Testis (tissue), 5 donors: ENCODE measurements at places on chromosomes 7 and 10. TPM values are rescaled to one million over a fixed set of nuclear protein-coding genes. Genes with fewer than 3 reads are reported as not detected.

GRCh38 chr7:7228472-7228871, 46.1 kb downstream of the C1GALT1 start:
- DNase-seq = no peak

- no peak for DNase-seq
Measured at GRCh38 chr10:101079874-101080273, 18.1 kb downstream of the KAZALD1 start.

DNA sequence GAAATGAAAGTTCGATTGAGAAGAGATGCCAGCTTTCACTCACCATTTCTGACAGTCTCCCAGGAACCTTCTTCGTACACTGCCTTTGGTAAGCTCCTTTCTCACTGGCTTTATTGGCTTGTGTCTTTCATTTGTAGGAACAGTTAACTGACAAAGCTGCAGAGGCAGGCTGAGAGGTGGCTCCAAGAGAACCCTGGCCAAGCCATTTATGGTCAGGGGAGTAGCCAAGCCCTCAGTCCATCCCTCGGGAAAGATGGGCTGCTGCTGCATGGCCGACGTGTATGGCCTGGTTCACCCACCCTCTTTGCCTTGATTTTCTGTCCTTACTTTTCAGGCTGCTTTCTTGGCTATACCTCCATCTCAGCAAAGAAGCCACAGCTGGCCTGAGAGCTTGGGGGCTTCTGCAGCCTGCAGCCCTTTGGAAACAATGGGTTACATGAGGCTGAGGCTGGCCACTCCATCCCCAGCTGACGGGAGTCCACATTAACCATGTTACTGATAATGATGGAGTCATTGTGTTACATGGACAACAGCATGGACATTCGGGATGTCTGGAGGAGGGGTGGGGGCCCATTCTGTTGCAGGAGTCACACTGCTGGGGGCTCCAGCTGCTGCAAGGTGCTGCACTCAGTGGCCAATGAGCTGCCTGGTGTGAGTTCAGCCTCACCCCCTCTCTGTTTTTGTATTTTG, at the start of gene OPALIN:
TSS of gene OPALIN (minus strand) at position 152 of the 690 bp plus-strand sequence. CDS start at position 46, 106 bp downstream.
- no peak for DNase-seq

DNA sequence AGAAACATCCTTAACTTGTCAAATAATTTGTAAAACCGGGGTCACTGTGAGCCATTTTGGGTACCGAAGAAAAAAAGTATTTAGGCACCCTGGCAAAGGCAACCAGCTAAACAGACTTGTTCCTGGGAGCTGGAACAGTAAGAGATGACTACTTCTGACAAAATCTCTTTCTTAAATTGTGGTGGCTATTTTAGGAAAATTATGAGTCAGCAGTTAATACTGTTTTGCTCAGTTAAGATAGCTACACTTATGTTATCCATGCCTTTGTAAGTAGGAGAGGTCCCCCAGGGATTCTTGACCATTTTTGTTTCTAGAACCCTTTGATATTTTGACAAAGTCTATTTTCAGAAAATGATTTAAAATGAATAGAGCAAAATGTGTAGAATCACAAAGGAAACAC, 68.7 kb downstream of the TAX1BP1 start:
- no peak for DNase-seq

DNA sequence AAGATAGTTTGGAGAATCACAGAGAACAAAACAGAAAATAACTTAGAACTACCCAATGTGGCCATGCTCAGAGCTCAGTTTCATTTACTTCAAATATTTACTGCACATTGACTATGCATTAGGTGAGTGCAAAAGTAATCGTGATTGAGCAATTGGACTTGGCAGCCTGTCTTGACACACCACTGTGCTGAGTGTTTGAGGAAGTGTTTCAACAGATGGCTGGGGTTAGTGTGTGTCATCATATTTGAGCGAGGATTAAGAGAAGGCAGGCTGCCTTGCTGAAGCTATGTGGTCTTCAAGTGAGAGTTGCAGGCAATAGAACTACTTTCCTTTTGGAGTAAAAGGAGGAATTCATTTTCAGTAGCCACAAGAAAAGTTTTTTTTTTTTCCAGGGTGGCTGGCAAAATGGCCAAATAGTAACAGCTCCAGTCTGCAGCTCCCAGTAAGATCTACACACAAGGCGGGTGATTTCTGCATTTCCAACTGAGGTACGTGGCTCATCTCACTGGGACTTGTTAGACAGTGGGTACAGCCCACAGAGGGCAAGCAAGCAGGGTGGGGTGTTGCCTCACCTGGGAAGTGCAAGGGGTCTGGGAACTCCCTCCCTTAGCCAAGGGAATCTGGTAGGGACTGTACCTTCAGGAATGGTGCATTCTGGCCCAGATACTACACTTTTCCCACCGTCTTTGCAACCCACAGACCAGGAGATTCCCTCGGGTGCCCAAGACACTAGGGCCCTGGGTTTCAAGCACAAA, 37.6 kb downstream of the AKR1C4 start:
- peak; percentile 16 for DNase-seq

- DNase-seq = no peak
Measured at GRCh38 chr7:47780555-47780954, 167.7 kb downstream of the PKD1L1 start.

- no peak for DNase-seq
Measured at GRCh38 chr7:39810204-39810642, 139.8 kb upstream of the CDK13 start.

- DNase-seq = no peak
Measured at GRCh38 chr7:151379193-151379520, 30.7 kb downstream of the WDR86 start.

- DNase-seq = no peak
Measured at GRCh38 chr7:104908636-104909035, 105.4 kb upstream of the KMT2E start.

DNA sequence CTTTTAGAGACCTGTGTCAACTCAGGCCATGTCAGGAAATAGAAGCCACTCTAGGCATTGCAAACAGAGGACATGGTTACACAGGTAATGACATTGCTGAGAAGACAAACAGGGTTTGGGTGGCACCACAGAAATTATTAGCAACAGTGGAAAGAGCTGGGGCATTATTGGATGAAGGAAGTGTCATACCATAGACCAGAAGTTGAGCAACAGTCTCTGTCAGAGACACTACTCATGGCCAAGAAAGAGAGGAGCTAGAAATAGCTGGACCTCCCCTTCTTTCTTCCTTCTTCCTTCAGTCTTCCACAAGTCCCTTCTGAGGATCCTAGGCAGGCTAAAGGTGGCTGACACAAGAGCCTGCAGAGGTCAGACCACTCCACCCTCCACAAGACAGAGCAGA, 4.2 kb upstream of the LIPA start:
- DNase-seq = no peak

GRCh38 chr7:70312336-70312735, 714.1 kb downstream of the AUTS2 start:
- DNase-seq = no peak

The AFAP1L2 gene
- polyA plus RNA-seq = 7.4 TPM

The DYDC2 gene
- polyA plus RNA-seq = 22.8 TPM

The HERPUD2 gene
- polyA plus RNA-seq = 51.7 TPM

The MAD1L1 gene
- polyA plus RNA-seq = 63.1 TPM

The CLCN1 gene
- 2.7 TPM for polyA plus RNA-seq

The CFAP58 gene
- polyA plus RNA-seq = 16.3 TPM

The PVRIG gene
- 2.6 TPM for polyA plus RNA-seq
